ENCODE measurements at places on chromosomes 1 and 21. TPM values are rescaled to one million over a fixed set of nuclear protein-coding genes. Genes with fewer than 3 reads are reported as not detected.

Gene RUNX3
- 1.3 TPM for total RNA-seq

Gene HES2
- 0.62 TPM for total RNA-seq

Gene ANXA9
- 1.6 TPM for total RNA-seq

Gene UBL4B
- not detected for total RNA-seq

Gene OR2T34
- total RNA-seq, result not detected

Gene C1orf167
- 1.5 TPM for total RNA-seq

GRCh38 chr1:47797575-47797974 lies 199.6 kb downstream of the TRABD2B start:
- no peak for DNase-seq

DNA sequence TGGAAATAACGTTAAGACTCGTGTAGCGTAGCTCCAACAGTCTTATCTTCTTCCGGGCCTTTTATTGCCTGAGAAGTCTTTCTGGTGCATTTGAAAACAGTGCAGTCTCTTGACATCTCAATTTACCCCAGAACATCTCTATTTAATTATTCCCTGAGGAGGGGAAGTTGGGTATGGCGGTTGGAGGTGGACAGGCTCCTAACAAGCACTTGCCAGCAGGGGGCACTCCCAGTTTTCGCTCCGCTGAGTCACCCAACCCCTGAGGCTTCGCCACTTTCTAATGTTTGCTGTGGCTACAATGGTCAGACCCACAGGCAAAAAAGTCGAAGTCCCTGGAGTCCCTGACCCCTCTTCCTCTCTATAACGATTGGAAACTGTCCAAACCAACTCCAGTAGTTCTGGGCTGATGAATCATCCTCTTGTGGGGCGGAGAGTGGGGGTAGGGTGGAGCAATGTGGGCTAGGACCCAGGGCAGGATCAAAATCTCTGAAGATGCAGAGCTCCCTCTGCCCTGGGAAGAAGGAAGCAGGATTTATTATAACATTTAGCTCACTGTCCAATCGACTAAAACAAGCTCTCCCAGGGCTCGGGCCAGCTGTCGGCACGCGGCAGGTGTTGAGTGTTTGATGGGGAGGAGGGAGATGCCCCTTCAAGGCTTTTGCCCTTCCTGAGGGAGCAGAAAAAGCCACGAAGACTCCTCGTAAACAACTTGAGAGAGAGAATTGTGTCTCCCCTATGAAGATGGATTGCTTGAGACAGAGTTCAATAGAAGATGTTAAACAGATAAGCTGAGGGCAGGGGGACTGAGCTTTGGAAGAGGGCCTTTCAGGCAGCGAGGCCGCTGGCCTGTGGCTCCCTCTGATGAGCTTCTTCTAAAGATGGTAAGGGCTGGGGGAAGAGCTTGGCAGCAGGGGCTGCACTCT lies 85.7 kb downstream of the BRINP2 start:
- peak; percentile 58 for DNase-seq
